ENCODE measurements at places on chromosomes 5 and 9.

DNA sequence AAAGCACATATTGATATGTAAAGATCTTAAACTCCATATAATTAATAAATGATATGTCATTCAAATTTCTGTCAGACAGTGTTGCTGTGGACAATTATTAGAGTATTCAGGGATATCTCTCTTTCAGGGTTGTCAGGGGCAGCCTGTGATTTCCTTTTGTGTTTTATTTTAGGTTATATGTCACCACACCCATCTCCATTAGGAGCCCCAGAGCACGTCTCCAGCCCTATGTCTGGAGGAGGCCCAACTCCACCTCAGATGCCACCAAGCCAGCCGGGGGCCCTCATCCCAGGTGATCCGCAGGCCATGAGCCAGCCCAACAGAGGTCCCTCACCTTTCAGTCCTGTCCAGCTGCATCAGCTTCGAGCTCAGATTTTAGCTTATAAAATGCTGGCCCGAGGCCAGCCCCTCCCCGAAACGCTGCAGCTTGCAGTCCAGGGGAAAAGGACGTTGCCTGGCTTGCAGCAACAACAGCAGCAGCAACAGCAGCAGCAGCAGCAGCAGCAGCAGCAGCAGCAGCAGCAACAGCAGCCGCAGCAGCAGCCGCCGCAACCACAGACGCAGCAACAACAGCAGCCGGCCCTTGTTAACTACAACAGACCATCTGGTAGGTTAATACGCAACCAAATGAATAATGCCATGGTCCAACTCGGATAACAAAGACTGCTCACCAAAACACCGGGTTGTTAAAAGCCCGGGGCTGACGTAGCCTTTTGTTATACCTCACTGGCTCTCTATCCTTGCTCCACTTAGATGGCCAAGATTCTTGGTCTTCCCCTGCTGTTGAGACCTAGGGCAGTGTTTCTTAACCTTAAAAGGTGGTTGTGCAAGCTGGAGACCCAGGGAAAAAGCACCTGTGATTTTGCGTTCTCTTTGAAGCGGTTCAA is 24.4 kb downstream of the SMARCA2 start:
- no peak for DNase-seq

- no peak for DNase-seq
These were observed 51.4 kb upstream of the TJP2 start for GRCh38 chr9:69122549-69123141.

- no peak for DNase-seq
These were observed 101.8 kb downstream of the SPRY4 start for GRCh38 chr5:142222866-142223558.

DNA sequence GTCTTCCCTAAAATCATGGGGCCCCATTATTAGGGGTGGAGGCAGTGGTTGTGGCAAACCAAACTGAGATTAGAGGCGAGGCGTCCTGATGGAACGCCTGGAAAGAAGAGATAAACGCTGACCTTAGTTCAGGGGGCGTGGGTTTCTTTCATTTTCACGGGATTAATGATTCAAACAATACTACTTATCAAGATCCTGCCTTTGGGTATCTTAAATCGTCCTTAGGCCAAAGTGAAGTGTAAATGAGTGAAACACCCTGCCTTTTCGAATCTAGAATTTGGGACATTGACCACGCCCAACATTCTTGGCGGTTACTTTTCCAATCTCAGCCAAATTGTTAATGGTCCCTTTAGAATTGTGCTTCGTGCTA is 1.0 kb upstream of the UBTD2 start:
- no peak for DNase-seq

- no peak for DNase-seq
These were observed 213.9 kb downstream of the IRX2 start for GRCh38 chr5:2537378-2538145.

- no peak for DNase-seq
These were observed 113.8 kb upstream of the ZNF608 start for GRCh38 chr5:124860291-124860655.

GRCh38 chr9:16848179-16848578 is 22.3 kb downstream of the BNC2 start:
- no peak for DNase-seq

GRCh38 chr5:76099286-76099702 is 16.1 kb downstream of the SV2C start:
- DNase-seq = no peak

- peak; percentile 52 for DNase-seq
These were observed 7.0 kb upstream of the IRF1 start for GRCh38 chr5:132497488-132497997.

DNA sequence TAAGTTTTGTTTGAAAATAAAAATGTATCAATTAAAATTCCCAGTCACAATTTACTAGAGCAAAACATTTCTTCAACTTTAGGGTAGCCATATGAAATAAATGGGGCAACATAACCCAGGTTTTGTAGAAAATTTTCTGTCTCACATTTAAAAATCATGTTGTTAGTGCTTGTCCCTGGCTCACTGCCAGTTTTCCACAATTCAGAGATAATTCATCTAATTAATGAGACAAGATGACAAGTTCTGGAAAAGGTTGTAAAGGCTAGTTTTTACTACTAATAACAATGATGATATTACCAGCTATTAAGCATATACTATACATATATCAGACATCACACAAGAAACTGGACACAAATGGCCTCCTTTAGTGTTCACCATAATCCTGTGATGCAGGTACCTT is 45.9 kb downstream of the MEGF9 start:
- DNase-seq = no peak

DNA sequence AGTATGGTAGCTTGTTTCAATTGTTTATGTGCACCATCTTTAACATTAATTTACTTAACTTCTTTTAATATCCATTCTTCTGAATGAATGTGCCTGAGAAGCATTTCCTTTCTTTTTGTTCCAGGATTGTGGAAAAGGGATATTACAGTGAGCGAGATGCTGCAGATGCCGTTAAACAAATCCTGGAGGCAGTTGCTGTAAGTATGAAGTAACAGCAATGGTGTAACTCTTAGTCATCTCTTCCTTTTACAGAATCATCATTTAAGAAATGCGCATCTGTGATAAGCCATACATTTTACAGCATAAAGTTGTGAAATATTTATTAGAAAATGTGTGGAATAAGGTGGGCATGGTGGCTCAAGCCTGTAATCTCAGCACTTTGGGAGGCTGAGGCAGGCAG is 117.7 kb downstream of the STARD4 start:
- DNase-seq = no peak

DNA sequence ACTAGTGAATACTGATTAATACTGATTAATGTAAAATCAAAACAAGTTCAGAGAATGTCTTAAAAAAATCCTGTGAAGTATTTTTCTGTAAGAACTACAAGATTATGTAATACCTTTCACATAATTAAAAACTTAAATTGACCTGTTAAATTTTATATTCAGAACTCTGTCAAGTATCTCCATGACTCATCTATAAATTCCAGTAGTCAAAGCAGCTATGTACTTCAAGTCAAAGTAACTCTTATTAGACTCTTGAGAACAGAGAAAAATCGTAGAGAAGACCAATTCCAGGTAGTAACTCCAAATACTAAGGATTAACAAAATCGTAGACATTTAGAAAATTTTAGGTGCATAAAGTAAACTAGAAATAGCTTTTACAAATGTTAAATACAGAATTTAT is 77.1 kb downstream of the HOMER1 start:
- no peak for DNase-seq

DNA sequence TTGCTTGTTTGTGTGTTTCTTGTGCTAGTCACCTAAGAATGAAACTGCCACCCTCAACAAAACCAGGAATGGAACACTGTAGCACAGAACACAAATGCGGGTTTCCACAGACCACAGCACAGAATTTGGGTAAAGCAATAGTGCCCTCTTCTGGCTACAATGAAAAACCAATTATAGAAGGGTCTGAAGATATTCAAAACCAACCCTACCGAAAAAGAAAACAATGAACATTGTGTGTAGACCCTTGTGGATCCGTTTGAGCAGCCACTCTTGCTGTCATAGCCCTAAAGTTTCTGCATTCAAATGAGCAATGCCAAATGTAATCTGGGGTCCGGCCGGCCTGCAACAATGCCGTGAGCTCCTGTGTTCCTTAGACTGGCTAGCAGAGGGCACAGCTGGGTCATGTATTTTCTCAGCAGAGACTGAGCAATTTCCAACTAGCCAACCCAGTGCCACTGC is 8.3 kb upstream of the ENC1 start:
- DNase-seq = peak; percentile 68

Data from frontal cortex (tissue), 4 donors.